ENCODE measurements at places on chromosomes 5 and 9. TPM values are rescaled to one million over a fixed set of nuclear protein-coding genes. Genes with fewer than 3 reads are reported as not detected.
A peak's percentile ranks its signal among the peaks of the same experiment; 100 is the strongest.

The RNF183 gene
- total RNA-seq = not detected

The CBY3 gene
- total RNA-seq = not detected

The MTREX gene
- 92.6 TPM for total RNA-seq

- H3K36me3 ChIP-seq = peaks cover 53% of the 10 kb centered on the region
- H3K4me1 ChIP-seq = peaks cover 3% of the 10 kb centered on the region
- H3K27ac ChIP-seq = peak overlapping the region; percentile 59
- DNase-seq = peak; percentile 7
These were observed 43.1 kb downstream of the POLR1E start for GRCh38 chr9:37528652-37529471.

The CDHR2 gene
- 0.55 TPM for total RNA-seq

GRCh38 chr9:17905366-17905765, 326.5 kb downstream of the SH3GL2 start:
- DNase-seq = no peak
- H3K27me3 ChIP-seq = peaks cover 46% of the 10 kb centered on the region
- H3K4me1 ChIP-seq = peaks cover 23% of the 10 kb centered on the region
- no peaks in the 10 kb centered on the region for H3K36me3 ChIP-seq
- peak overlapping the region; percentile 48 for H3K4me3 ChIP-seq

DNA sequence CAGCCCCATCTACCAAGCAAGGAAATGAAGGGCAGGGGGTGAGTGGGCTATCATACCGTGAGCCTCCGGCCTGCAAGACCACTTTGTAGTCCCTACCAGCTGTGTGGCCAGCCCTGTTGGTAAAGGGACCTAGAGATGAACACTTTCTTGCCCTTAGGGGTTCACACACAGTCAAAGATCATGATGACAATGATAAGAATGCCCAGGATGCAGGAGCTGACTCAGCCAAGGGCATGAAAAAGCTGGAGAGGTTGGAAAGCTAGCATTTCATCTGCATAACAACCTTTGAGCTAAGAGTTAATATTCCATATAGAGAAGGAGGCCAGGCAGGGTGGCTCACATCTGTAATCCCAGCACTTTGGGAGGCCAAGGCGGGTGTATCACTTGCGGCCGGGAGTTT, 19.2 kb upstream of the FGFR4 start:
- H3K27me3 ChIP-seq = no peaks in the 10 kb centered on the region
- H3K4me1 ChIP-seq = peaks cover 7% of the 10 kb centered on the region
- no peak overlapping the region for H3K27ac ChIP-seq
- peaks cover 48% of the 10 kb centered on the region for H3K36me3 ChIP-seq
- H3K4me3 ChIP-seq = no peak overlapping the region
- DNase-seq = no peak

DNA sequence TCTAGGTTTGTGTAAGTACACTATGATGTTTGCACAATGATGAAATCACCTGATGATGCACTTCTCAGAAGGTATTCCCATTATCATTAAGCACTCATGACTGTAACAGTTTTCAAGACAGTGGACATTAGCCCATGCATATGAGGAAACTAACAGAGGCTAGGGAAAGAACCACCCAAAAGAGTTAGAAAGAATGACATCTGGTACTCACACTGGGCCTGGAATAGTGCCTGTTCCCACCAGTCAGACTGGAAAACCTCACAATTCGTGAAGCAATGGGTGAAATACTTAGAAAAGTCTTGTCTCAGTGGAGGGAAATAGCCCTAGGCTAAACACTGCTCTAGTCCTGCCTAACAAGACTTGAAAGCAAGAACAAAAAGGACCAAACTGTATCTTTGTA, 117.4 kb upstream of the GDNF start:
- no peak overlapping the region for H3K27ac ChIP-seq
- H3K4me3 ChIP-seq = no peak overlapping the region
- no peaks in the 10 kb centered on the region for H3K36me3 ChIP-seq
- no peaks in the 10 kb centered on the region for H3K27me3 ChIP-seq
- no peak for DNase-seq

DNA sequence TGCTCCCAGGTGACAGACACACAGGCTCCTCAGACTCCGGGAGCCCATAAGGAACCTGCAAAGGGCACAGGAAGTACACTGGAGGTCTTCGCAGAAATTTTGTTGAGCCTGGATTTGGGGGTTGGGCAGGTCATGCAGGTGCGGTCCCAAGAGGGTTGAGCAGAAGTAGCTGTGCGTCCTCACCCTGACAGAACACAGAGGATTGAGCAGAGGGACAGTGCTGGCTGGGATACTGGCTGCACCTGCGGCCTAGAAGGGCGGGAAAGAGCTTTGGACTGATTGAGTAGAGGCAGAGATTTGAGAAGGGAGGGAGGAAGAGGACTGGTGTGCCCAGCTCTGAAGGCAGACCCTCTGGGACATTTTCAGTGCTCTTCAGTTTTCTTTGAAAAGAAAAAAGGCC, 65.4 kb downstream of the PTPDC1 start:
- H3K4me1 ChIP-seq = peaks cover 10% of the 10 kb centered on the region
- H3K4me3 ChIP-seq = no peak overlapping the region
- no peaks in the 10 kb centered on the region for H3K36me3 ChIP-seq
- no peaks in the 10 kb centered on the region for H3K27me3 ChIP-seq
- DNase-seq = peak; percentile 18

DNA sequence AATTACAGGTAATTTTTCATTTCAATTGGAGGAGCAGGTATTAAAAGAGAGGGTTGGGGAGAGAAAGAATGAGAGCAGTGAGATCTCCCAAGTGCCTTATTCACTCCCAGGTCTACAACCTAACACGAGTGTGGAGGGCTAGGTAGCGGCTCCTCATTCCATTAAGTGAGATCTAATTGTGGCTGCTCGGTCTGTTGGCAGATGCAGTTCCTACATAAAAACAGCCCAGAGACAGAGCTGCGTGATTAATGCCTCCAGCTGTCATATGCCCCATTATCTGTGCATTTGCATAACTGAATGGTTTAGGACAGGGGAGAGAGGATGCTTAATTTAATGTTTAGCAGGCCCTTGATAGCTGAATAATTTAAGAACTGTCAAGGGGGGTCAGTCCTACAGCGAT, 100.5 kb downstream of the PSAT1 start:
- no peak overlapping the region for H3K27ac ChIP-seq
- H3K27me3 ChIP-seq = no peaks in the 10 kb centered on the region
- no peaks in the 10 kb centered on the region for H3K4me1 ChIP-seq
- DNase-seq = peak; percentile 28
- H3K4me3 ChIP-seq = no peak overlapping the region
- H3K36me3 ChIP-seq = no peaks in the 10 kb centered on the region

The GDNF gene
- total RNA-seq = 0.40 TPM

DNA sequence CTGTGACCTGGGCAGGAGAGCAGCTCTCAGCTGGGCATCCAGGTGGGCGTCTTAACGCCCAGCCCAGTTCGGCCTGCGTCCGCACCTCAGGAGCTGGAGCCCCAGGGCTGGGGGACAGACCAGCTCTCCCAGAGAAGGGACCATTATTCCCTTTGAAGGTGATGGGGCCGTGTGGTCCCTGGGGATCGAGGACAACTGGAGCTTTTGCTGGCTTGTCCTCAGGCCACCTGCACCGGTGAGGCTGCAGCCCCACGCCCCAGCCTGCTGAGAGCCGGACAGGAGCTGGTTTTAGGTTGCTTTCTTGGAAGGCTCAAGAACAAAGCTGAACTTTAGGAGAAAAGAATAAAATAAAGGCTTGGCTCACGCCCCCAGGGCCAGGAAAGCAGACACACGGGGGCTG, 40.9 kb downstream of the NACC2 start:
- no peaks in the 10 kb centered on the region for H3K27me3 ChIP-seq
- peaks cover 89% of the 10 kb centered on the region for H3K4me1 ChIP-seq
- H3K36me3 ChIP-seq = peaks cover 38% of the 10 kb centered on the region
- DNase-seq = no peak

The CATSPER3 gene
- total RNA-seq = 0.33 TPM

DNA sequence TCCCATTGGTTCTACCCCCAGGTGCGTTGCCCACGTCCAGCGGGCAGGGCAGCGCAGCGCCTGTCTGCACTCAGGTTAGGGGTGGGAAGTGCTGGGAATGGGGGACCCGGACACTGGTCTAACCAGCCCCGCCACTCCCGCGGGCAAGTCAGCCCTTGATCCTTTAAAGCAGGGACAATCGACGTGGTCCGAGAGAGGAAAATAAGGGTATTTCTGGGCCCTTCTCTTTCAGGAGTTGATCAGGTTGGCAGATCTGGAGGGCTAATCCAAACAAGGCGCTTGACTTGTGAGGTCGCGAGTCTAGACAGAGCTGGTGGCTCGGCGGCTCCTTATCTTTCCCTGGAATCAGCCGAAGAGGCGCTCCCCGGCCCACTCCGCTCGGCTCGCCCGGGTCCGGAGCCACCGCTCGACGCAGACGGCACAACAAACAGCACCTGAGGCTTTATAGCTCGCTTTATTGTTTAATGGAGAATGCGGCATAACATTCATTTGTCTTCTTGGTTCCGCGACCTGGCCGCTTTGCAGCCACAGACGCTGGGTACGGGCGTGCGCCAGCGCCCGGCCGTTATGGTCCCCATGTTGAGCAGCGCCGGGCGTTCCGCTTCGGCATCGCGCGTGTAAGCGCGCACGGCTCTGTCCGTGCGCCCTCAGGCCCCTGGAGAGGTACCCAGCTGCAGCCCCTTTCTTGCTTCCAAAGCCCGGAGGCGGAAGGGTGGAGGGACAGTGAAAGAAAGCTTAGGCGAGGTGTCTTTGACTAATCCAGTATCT, 15.8 kb downstream of the ISL1 start:
- peaks cover 10% of the 10 kb centered on the region for H3K4me1 ChIP-seq
- no peak overlapping the region for H3K27ac ChIP-seq
- no peak for DNase-seq
- H3K36me3 ChIP-seq = no peaks in the 10 kb centered on the region

GRCh38 chr9:79889369-79889768, 317.6 kb downstream of the TLE4 start:
- no peak overlapping the region for H3K4me3 ChIP-seq
- H3K36me3 ChIP-seq = no peaks in the 10 kb centered on the region
- H3K27ac ChIP-seq = no peak overlapping the region
- H3K27me3 ChIP-seq = peaks cover 2% of the 10 kb centered on the region
- no peaks in the 10 kb centered on the region for H3K4me1 ChIP-seq
- no peak for DNase-seq

The KLF4 gene
- total RNA-seq = 39.1 TPM

The CTNND2 gene
- total RNA-seq = 63.1 TPM

GRCh38 chr5:142542906-142543305, 143.0 kb downstream of the FGF1 start:
- peak overlapping the region; percentile 12 for H3K27ac ChIP-seq
- no peak overlapping the region for H3K4me3 ChIP-seq
- peaks cover 3% of the 10 kb centered on the region for H3K4me1 ChIP-seq

The SPINK7 gene
- not detected for total RNA-seq

DNA sequence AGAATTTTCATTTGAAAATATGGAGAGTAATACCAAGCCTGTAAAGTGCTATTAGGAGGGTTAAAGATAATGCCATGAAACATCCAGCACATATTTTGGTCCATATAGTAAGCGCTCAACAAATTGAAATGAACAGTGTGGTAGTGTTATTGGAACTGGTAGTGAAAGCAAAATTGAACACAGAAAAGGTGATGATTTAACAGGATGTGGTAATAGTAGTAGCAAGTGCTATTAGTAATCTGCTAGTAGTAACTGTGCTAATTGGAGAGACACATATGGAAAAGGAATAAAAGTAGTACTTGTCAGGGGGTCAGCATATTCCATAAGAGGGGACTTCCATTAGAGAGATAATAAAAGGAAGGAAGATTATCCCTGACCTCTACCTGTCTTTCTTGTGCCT, 187.3 kb downstream of the HTR1A start:
- DNase-seq = no peak
- H3K4me3 ChIP-seq = no peak overlapping the region
- H3K4me1 ChIP-seq = no peaks in the 10 kb centered on the region
- no peaks in the 10 kb centered on the region for H3K36me3 ChIP-seq
- no peak overlapping the region for H3K27ac ChIP-seq
- no peaks in the 10 kb centered on the region for H3K27me3 ChIP-seq

The SLC4A9 gene
- total RNA-seq = 0.39 TPM

The ISCA1 gene
- 89.1 TPM for total RNA-seq

DNA sequence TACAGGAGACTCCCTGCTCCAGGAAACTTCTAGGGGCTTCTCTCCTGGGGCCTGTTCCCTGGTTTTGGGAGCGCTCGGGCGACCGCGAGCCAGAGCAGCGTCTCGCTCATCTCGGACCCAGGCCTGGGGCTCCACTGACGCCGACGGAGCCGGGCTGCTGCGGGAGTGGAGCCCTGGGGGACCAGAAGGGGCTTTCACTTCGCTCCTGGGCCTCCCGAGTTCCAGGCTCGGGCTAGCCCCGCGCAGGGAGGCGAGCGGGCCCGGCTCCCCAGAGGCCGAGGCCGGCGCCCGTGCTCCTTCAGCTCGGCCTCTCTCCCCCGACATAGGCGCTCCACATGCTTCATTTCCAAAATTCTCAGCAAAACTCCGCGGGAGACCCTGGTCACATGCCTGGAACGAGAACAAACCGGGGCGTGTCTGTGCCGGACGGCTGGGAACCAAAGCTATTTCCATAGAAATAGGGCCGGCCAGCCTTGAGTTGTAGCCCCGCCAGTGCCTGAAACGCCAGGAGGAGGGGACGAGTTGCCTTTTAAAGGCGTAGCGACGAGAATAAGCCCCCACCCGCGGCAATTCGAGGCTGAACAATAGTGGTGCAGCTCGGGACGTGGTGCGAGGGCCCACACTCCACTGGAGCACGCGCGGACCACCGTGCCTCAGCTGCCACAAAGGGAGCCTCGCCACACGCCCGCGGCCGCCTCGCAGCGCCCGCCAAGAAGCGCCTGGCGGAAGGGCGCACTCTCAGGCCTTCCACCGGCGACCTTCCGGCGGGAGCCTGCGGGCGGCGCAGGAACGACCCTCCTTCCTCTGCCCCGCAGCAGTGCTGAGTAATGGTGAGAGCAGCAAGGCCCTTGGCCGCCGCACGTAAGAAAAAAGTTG, 1.1 kb upstream of the G3BP1 start:
- peaks cover 21% of the 10 kb centered on the region for H3K4me1 ChIP-seq
- DNase-seq = peak; percentile 70
- H3K27me3 ChIP-seq = no peaks in the 10 kb centered on the region

The PFDN1 gene
- total RNA-seq = 57.0 TPM

DNA sequence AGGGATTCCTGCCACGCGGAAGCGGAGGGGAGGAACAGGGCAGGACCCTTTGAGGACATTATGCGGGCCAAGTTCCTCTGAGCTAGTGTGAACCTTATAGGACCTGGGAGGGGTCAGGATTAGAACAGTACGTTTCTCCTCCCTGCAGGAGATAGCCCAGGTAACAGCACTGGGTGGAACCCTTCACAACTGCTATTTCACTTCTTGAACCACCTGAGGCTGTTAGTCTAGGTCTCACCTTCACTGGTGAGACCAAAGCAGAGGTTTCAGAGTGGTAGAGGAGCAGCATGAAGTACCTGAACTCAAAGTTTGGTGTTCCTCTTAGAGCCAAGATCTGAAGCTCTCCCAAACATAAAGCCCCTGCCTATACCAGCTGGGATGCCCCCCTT, 832 bp downstream of the EIF4EBP3 start:
- H3K36me3 ChIP-seq = peaks cover 39% of the 10 kb centered on the region
- H3K27me3 ChIP-seq = no peaks in the 10 kb centered on the region
- peaks cover 19% of the 10 kb centered on the region for H3K4me1 ChIP-seq
- no peak for DNase-seq
- H3K27ac ChIP-seq = peak overlapping the region; percentile 94

- DNase-seq = no peak
- no peak overlapping the region for H3K4me3 ChIP-seq
- H3K4me1 ChIP-seq = no peaks in the 10 kb centered on the region
- no peaks in the 10 kb centered on the region for H3K27me3 ChIP-seq
- H3K36me3 ChIP-seq = peaks cover 7% of the 10 kb centered on the region
These were observed 36.6 kb downstream of the RNF38 start for GRCh38 chr9:36363448-36363847.

- no peak for DNase-seq
- H3K27me3 ChIP-seq = no peaks in the 10 kb centered on the region
- no peak overlapping the region for H3K27ac ChIP-seq
- H3K4me1 ChIP-seq = peaks cover 4% of the 10 kb centered on the region
- H3K4me3 ChIP-seq = no peak overlapping the region
- H3K36me3 ChIP-seq = peaks cover 3% of the 10 kb centered on the region
These were observed 20.9 kb downstream of the SEMA5A start for GRCh38 chr5:9524941-9525340.

Measured in spinal cord (tissue), 10 donors.